ENCODE measurements at places on chromosomes 3 and 15. TPM values are rescaled to one million over a fixed set of nuclear protein-coding genes. Genes with fewer than 3 reads are reported as not detected.

Gene CPEB1
- total RNA-seq, result not detected

Gene SV2B
- not detected for total RNA-seq

Gene EXD1
- not detected for total RNA-seq

Gene RLBP1
- total RNA-seq, result not detected

Gene DLEC1
- not detected for total RNA-seq

Gene PLA2G4D
- total RNA-seq, result not detected

Gene RHOV
- total RNA-seq, result 0.15 TPM

Gene ENTPD3
- not detected for total RNA-seq

Gene ACVR2B
- 4.0 TPM for total RNA-seq

Gene RBP2
- not detected for total RNA-seq

Gene PIF1
- 12.6 TPM for total RNA-seq

Gene FGF7
- 0.32 TPM for total RNA-seq

Gene GABRB3
- 0.32 TPM for total RNA-seq

Gene SNTN
- total RNA-seq, result not detected

Gene IMP3
- 103 TPM for total RNA-seq

Gene GREM1
- 0.32 TPM for total RNA-seq

Gene DPH6
- total RNA-seq, result 7.1 TPM

Gene SPINT1
- 1.2 TPM for total RNA-seq

Gene PFKFB4
- total RNA-seq, result 3.0 TPM

Gene ZNF660
- total RNA-seq, result 0.61 TPM

Gene RAB6B
- total RNA-seq, result 0.32 TPM

Gene KLHL40
- total RNA-seq, result not detected

Gene PLA2G4E
- total RNA-seq, result not detected

Gene INSYN1
- total RNA-seq, result not detected

Gene SPSB4
- under 0.01 TPM for total RNA-seq

Gene ZNF620
- 10.2 TPM for total RNA-seq

Gene TM4SF4
- total RNA-seq, result not detected

Gene MESD
- total RNA-seq, result 15.3 TPM

Gene GRAMD2A
- 0.30 TPM for total RNA-seq

Gene UBP1
- total RNA-seq, result 62.7 TPM

Gene GRK7
- total RNA-seq, result not detected

Gene GOLGA8T
- total RNA-seq, result under 0.01 TPM

Gene MOBP
- not detected for total RNA-seq

Gene TTLL13
- total RNA-seq, result not detected

Gene VGLL3
- total RNA-seq, result 3.2 TPM

Gene BMF
- 2.6 TPM for total RNA-seq

Gene NTRK3
- not detected for total RNA-seq

Gene CACNA2D3
- total RNA-seq, result not detected

Gene DUOXA2
- not detected for total RNA-seq

Gene SPTSSB
- not detected for total RNA-seq

Gene XIRP1
- total RNA-seq, result not detected

Gene MEF2A
- total RNA-seq, result 29.2 TPM

Gene POLG
- total RNA-seq, result 146 TPM

Gene A4GNT
- total RNA-seq, result not detected

Gene GOLGA6D
- not detected for total RNA-seq

Gene AHSG
- not detected for total RNA-seq

Gene LTK
- total RNA-seq, result under 0.01 TPM

Gene SNX1
- 40.3 TPM for total RNA-seq

Gene IQCF5
- not detected for total RNA-seq

Gene ADAMTS17
- not detected for total RNA-seq

Gene PGBD4
- total RNA-seq, result 1.4 TPM

Gene P2RY13
- not detected for total RNA-seq

Gene GABRG3
- total RNA-seq, result not detected

Gene ST8SIA2
- total RNA-seq, result not detected

Gene MEGF11
- not detected for total RNA-seq

Gene UNC13C
- total RNA-seq, result not detected

Data from epithelial cell of umbilical artery (primary cell).